Activated CD4-positive, alpha-beta T cell treated with anti-CD3 and anti-CD28 coated beads for 1 hour (primary cell): ENCODE measurements at places on chromosomes 3 and 15.

GRCh38 chr15:22257047-22258008 lies 177.0 kb downstream of the OR4M2 start:
- no peak for DNase-seq

DNA sequence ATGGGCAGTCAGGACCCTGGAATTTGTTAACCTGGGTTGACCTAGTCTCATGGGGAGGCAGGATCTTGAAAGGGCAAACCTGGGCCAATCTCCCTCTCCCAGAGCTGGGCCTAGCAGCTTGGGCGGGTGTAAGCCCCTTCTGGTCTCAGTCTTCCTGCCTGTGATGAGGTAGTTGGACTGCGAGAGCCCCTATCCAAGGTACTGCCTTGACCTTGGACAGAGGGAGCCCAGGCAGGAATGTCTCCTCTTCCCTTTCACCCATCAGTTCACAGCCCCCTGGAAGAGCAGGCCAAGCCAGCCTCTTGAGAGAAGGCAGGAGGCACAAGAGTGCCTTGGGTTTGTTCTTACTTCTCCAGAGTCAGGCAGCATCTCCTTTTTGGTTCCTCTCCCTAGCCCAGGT lies 24.7 kb upstream of the SEMA3F start:
- no peak for DNase-seq

- DNase-seq = peak; percentile 88
Observed at GRCh38 chr3:49689046-49689907, at the start of the genes MST1 and RNF123. Gene MST1 (minus strand): TSS chr3:49689474. CDS start chr3:49688691, 783 bp downstream. Gene RNF123 (plus strand): TSS chr3:49689557. CDS start chr3:49691166, 1,609 bp downstream.

DNA sequence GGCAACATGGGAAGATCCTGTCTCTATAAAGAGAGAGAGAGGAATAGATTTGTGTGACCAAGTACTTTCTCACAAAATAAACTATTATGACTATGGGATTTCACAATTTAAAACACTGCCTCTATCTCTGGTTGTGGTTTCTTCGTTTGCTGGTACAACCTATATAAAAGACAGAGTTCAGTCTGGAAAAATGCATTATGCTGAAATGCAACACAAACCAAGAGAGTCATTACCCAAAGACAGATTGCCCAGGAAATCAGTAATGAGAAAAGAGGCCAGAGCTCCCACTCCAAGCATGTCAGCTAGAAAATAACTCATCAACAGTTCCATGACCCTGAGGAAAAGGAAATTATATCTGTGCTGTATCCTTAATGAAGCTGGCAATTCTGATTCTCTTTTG lies 23.2 kb downstream of the GPR176 start:
- DNase-seq = no peak

DNA sequence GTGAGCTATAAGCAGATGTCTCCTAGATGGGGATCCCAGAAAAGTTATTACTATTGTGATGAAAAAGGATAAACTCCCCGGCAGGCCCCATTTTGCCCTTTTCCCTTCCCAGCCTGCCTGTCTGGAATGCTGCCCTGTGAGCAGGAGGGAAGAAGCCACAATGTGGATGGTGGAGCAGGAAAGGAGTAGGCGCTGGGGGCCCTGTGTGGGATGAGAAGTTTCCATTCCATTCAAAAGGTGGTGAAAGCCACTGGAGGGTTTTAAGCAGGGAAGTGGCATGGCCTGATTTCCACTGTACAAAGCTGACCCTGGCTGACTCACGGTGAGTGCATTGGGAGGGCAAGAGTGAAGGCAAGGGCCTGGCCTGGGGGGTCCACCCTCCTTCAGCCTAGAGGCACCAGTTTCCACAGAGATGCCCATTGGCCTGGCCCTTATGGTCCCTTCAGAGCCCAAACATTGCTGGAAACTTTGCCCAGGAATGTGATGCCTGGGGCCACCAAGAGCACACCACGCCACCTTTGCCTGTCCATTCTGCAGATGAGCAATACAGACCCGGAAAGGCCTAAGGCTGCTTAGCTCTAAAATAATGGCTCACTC lies 206.9 kb downstream of the RPLP1 start:
- DNase-seq = no peak

- no peak for DNase-seq
Observed at GRCh38 chr15:56699743-56700142, 33.6 kb downstream of the ZNF280D start.

DNA sequence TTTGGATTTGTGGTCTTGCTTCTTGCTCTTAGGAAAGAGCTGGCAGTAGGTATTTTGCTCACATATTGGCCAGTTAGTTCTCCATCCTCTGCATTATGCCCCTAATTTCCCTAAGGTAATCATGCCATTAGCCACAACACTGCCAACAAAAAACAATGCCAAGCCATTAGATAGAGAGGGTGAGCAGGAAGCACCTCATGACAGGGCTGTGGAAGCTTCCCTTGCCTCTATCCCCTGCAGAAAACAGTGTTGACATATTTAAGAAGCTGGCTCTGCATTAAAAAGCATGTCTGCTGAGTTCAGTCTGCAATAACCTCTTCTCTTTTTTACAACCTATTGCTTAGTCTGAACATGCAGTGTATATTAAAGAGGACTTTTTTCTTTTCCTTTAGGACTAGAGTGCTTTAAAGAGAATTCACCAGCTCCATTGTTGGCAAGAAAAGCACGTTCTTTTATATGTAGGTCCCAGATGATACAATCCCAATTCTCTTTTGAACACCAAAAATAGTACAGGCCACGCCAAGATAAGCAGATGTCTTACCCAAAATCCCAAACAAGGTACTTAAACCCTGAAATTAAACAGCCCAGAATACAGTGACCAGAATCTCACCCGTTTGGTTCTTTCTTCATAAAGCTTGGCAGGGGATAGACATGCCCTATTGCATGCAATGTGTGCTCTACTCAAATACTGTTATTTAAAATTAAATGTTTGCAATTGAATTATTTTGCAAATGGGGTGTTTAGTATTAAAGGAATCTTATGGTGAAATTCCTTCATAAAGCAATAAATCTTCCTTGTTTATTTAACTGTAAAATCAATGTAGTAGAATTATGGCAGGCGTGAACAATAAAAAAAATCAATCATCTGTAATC lies 93.7 kb upstream of the UBE3A start:
- DNase-seq = no peak

DNA sequence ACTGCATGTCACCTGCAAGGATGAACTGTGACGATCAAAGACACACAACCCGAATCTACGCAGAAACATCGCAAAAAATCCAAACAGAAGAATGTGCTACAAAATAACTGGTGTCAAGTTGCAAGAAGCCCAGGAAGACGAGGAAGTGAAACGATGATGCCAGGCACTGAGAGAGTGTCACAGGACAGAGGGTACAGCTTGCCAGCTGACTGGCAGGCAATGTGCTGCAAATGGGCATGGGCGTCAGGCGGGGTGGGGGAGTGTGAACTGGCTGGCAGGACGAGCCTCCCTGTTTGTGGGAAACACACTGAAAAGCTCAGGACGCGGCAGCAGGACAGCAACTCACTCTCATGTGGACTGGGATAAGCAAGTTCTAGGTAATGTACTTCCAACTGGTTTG lies 28.9 kb upstream of the OCA2 start:
- no peak for DNase-seq

GRCh38 chr15:81828135-81828534 lies 217.7 kb downstream of the MEX3B start:
- DNase-seq = no peak

DNA sequence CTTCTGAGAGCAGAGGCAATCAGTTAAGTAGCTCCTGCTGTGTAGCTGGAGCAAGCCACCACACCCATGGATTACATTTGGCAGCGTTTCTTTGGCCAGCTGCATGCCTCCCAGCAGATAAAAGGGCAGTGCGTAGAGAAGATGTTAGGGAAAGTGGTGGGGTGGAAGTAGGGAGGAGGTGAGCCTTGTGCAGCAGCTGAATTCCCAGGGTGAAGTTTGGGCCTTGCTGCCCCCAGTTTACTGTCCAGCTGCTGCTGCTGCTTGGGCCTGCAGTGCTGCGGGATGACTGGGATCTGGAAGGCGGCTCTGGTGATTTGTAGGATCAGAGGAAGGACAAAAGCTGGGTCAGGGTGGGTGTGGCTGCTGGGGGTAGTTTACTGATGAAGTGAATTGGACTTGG lies 318.7 kb upstream of the C2CD4B start:
- no peak for DNase-seq

- DNase-seq = no peak
Observed at GRCh38 chr3:25171118-25171807, 256.8 kb upstream of the RARB start.

DNA sequence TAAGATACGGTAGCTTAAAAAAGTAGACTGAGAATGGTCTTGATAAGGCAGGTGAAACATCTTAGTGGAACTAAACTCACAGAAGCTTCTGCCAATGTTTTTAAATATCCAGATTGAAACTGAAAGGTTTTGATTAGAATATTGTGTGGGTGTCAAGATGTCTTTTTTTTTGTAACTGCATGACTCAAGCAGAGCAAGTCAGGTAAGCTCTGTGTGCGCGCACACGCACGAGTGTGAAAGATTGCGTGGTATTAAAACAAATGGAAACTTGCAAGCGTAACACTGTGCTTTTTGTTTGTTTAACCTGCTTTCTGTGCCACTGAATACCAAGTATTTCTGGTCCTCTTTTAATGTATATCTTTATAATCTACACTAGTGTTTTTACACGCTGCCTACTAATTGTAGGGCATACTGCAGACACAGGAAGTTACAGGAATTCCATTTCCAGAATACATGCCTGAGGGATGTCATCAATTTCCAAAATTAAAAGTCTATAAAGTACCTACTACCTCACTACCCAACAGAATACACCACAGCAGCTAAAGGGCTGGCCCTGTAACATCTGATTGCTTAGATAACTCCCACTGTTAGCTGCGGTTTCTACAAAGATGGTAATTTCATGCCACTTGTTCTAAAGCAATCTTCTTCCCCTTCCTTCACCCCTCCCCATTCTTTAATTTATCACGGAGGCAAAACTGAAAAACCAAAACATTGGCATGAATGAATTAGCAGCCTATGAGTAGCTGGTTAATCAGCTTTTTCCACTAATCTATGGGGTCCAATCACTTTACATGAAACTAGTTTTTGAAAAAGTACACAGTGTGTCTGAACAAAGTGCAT lies 472.8 kb downstream of the SHQ1 start:
- no peak for DNase-seq

DNA sequence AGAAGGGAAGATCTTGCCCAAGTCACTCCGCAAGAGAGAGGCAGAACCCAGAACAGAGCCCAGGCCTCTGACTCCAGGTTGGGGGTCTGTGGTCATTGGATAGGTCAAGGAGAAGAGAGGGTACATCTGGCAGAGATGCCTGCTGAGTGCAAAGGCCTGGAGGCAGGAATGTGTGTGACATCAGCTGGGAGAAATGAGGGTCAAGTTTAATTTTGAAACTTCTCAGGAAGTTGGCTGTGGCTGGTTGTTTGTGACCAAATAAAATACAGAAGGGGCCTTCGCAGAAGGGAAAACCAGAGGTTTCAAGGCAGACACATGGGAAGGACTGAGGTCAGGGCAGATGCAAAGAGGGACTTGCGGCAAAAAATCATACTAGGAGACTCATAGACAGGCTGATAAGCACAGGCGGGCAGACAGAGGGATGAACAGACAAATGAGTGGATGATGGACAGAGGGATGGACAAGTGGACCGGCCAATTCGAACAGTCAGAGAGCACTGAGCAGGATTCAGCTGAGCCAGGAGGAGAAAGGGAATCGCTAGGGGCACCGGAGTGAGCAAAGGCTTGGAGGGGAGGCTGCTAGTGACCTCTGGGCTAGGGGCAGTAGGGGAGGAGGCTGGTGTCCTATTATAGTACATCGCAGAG lies 28.8 kb upstream of the CACNA2D2 start:
- DNase-seq = no peak

DNA sequence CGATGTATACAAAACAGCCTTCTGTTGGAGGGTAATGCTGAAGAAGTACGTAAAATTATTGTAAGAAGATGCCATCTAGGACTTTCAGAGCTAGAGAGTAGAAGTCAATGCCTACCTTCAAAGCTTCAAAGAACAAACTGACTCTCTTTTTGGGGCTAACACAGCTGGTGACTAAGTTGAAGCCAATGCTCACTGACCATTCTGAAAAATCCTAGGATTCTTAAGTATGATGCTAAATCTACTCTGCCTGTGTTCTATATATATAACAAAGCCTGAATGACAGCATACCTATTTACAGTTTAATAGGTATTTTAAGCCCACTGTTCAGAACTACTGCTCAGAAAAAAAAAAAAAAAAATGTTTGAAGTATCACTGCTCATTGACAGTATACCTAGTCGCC lies 18.9 kb downstream of the ADPGK start:
- no peak for DNase-seq

GRCh38 chr3:69740103-69741021 lies 1.1 kb downstream of the MITF start:
- DNase-seq = no peak
